Activated CD8-positive, alpha-beta T cell treated with anti-CD3 and anti-CD28 coated beads for 36 hours (primary cell): ENCODE measurements at places on chromosomes 12 and 14. TPM values are rescaled to one million over a fixed set of nuclear protein-coding genes. Genes with fewer than 3 reads are reported as not detected.

DNA sequence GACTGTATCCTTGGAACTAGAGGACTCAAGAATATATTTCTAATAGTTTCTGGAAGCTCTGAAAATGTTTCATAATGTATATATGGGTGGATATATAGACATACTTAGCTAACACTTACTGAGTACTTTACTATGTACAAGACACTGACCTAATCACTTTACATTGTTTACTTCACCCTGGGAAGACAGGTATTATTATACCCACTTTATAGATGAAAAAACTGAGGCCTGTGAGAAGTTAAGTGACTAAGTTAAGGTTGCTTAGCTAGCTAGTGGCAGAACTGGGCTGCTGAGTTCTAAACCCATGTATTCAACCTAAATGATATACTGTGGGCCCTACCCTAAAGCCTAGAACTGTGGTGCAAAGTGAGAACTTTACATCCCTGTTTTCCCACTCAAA, 79.1 kb upstream of the SSTR1 start:
- DNase-seq = no peak

GRCh38 chr12:125210104-125210755, 145.0 kb downstream of the AACS start:
- DNase-seq = peak; percentile 39

DNA sequence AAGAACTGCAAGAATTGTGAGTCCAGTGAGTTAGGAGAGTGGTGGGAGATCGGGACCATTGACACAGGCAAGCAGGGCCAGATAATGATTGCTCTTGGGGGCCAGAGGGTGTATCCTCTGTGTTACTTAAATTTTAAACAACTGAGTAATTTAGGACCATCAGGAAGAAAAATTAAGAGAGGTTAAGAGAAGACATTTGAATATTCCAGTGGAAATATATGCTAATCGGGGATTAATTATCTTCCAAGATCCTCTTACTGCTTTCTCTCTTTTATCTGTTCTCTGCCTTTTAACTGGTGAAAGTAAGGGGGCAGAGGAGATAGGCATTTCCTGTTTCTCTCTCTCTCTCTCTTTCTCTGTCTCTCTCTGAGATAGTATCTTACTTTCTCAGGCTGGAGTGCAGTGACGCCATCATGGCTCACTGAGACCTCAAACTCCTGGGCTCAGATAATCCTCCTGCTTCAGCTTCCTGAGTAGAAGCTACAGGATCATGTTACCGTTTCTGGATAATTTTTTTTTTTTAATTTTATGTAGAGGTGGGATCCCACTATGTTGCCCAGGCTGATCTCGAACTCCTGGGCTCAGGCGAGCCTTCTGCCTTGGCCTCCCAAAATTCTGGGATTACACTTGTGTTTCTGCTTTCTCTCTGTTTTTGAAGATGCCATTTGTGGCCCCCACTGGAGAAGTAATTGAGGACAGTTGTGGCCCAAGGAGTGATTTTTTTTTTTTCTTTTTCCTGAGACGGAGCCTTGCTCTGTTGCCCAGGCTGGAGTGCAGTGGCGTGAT, 85.1 kb downstream of the DIP2B start:
- DNase-seq = peak; percentile 54

- DNase-seq = no peak
Measured at GRCh38 chr12:82176026-82176425, 182.2 kb downstream of the CCDC59 start.

- no peak for DNase-seq
Measured at GRCh38 chr12:125434936-125435443, 369.8 kb downstream of the AACS start.

PLCZ1 gene
- total RNA-seq = not detected

DNA sequence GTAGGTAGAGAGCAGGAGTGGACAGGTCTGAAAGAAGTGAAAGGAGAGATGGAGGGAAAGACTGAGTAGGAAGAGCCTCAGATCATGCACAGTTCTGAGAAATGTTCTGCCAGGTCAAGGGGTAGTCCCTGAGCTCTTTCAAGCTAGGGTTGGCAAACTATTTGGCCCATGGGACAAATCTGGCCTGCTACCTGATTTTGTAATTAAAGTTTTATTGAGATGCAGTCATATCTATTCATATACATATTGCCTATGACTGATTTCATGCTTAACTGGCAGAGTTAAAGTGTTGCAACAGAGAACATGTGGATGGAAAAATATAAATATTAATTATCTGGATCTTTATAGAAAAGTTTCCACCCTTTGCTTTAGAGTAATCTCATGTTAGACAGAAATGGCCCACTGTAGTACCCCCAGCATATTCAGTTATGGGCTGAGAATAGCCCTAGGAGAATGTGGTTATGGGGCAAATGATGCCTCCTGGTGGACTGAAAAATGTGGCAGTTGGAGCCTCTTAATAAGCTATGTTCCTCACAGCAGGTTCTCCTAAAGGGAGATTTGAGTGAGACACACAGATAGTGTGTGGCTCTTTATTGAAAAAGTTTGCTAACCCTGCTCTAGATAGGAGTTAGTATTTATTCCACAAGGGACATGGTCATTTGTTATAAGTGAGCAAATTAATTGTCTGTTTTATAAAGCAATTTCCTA, 476.9 kb downstream of the LRIG3 start:
- DNase-seq = peak; percentile 21

KRT83 gene
- total RNA-seq = not detected

INHBC gene
- total RNA-seq = 0.16 TPM

DNA sequence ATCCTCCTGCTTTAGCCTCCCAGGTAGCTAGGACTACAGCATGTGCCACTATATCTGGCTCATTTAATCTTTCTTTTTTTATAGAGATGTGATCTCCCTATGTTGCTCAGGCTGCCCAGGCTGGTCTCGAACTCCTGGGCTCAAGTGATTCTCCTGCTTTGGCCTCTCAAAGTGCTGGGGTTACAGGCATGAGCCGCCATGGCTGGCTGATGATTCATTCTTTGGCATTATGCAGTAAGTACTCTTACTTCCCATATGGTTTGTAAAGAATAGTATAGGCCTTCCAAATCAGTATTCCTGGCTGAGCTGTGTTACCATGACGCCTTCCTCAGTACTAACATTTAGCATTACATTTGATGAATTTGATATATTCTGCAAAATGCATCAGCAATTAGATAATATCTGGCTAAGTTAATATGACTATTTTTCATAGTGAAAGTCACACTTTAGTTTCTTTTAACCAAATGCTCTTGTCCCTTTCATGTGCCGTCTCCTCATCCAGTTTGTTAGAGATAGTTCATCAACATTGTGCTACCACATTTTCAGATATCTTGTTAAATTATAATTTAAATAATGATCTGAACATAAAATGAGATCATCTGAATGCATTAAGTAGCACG, 3.2 kb upstream of the MIA2 start:
- DNase-seq = peak; percentile 39

DNA sequence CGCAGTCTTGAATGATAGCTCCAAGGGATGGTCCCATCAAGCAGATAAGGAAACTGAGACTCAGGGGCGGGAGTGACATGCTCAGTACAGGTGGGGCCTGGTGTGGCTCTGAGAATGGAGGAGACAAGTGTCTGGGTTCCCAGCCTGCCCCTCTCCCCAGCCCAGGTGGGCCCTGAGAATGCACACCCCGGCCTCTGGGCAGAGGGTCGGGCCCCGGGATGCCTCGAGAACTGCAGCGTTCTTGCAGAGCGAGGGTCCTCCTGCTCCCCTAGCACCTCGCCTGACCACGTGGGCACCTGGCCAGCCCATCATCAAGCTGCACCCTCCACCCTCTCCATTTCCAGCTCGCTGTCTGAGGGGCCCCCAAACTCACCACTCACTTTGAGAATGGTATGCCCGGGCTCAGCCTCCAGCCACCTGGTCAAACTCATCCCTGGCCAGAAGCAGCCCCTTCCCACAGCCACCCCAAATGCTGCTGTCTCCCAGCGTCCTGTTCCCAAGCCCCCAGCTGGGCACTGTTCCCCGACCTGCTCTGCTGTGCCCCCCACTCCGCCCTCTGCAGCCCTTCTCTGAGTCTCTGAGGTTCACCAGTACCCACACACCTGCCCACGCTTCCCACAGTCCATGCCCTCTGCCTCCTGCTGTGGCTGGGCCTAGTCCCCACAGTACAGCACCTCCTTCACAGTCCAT, 44.3 kb downstream of the CYP46A1 start:
- no peak for DNase-seq

- no peak for DNase-seq
Measured at GRCh38 chr12:117590386-117590785, 229.0 kb upstream of the NOS1 start.

ABCD2 gene
- total RNA-seq = 4.0 TPM

DNA sequence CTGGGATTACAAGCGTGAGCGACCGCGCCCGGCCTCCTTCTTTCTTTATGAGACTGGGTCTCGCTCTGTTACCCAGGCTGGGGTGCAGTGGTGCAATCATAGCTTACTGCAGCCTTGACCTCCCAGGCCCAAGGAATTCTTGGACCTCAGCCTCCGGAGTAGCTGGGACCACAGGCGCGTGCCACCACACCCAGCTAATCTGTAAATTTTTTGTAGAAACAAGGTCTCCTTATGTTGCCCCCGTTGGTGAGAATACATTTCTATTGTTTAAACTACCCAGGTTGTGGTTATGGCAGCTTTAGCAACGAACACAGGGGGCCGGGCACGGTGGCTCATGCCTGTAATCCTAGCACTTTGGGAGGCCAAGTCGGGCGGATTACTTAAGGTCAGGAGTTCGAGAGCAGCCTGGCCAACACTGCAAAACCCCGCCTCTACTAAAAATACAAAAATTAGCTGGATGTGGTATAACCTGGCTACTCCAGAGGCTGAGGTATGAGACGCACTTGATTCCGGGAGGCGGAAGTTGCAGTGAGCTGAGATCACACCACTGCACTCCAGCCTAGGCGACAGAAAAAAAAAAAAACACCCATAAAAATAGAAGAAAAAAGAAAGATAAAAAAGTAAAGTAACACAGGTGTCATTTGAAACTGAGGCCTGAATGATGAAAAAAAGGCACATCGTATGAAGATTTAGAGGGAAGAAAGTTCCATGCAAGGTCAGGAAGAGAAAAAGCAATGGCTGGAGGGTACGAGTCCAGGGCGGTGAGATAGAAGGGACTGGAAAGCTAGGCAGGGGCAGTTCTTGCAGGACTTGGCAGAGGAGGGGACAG, 977 bp upstream of the TMEM120B start:
- DNase-seq = peak; percentile 44

- DNase-seq = peak; percentile 48
Measured at GRCh38 chr14:23306412-23307145, at the start of gene BCL2L2. Gene BCL2L2 (plus strand): TSS chr14:23306833. CDS start chr14:23307768, 935 bp downstream.

AMHR2 gene
- total RNA-seq = not detected

DNA sequence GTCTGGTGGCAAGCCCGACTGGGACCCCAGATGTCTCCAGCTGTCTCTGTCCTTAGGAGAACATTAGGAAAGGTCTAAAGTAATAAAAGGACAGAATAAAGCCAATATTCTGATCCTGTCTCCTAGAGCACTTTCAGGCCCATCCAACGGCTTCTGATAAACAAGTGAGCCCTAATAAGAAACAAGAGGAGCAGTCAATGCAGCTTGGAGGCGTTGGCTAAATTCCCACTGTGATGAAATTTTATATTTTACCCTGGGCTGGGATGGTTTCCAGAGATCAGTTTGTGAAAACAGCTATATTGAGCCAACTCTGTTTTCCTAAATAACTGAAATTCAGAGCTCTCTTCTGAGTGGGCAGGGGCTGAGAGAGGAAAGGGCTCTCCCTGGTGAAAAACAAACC, 55.5 kb upstream of the SRRM4 start:
- DNase-seq = no peak

GRCh38 chr14:36816481-36816880, 154.8 kb downstream of the PAX9 start:
- no peak for DNase-seq

WNT1 gene
- not detected for total RNA-seq

DNA sequence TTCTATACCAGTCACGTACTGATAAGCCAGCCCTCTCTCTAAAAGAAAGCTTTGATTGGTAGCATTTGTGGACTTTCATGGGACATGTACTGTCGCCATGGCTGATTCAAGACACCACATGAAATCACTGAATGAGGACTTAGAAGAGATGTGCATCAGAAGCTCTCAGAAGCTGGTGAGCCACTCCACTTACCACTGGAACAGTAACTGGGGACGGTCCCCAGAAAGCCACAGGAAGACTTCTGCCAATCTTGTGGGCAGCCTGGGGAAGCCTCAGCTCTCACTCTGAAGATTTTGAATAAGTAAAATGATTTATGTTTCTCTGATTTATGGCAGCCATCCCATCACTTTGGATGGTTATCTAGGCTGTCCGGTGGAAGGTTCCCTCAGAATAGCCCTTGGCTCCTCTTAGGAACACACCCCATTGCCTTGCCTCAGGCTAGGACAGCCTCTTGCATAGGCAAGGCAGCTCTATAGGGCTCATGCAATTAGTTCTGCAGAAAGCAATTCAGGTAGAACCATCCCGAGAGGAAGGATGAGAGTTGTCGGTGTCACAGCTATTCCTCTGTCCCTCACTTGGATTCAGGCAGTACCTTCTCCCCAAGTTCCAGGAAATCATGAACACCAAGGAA, 9.8 kb downstream of the DHRS1 start:
- DNase-seq = peak; percentile 91

DNA sequence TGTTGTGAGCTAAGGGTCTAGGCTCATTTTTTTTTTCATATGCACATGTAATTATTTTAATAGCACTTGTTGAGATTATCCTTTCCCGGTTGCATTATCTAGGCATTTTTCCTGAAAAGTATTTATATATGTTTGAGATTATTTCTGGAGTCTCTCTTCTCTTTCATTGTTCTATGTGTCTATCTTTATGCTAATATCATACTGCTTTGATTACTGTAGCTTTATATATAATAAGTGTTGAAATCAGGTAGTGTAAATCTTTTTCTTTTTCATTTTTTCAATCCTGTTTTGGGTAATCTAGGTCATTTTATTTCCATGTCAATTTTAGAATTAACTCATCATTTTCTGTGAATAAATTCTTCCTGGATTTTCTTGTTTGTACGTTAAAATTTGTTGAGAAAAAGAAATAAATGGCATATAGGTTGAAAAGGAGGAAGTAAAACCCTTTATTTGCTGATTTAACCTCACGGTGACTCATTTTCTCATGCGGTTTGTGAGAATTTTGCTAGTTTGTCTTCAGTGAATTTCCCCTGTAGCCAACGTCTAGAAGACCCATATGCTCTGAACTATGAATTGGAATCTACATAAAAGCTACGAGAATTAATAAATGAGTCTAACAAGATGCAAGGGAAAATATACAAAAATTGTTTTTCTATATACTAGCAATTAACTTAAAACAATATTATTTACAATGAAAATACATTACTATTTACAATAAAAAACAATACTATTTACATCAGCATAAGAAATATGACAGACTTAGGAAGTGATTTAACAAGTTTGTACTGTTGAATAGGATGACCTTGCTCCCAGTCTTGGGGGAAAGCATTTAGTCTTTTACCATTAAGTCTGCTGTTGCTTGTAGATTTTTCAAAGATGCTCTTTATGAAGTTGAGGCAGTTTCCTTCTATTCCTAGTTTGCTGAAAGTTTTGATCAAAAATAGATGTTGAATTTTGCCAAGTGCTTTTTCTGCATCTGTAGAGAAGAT, 105.0 kb downstream of the SNAPC1 start:
- DNase-seq = peak; percentile 20

GRCh38 chr14:23055621-23056144, 1.6 kb downstream of the CDH24 start:
- no peak for DNase-seq
